ENCODE measurements at places on chromosomes 5 and 9.

DNA sequence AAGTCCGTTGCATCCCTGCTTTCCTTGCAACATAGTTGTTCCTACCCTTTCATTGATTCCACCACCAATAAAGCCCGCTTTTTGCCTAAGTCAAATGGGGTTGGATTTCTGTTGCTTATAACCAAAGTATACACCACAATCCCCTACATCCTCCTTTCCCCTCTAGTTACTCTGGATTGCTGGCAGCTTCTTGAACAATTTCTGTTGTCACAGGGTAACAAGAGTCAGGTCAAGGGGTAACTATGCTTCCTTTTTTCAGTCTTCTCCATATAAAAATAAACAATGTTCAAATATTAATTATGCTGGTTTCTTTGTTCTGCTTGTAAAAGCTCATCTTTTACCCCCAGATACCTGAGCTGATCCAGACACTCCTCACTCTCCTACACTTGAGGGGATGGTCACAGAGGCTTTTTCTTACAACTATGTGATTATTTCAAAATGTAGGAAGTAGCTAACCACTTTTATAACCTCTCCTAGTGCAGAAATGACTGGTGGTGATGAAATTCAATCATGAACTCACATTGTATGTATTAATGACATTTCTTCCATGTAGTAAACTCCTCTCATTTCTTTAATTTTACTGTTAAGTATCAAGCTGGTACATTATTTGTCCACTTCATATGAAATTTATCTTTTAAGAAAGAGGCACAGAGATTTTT is 136.5 kb downstream of the SNX18 start:
- no peak for DNase-seq

GRCh38 chr9:99962680-99963261 is 56.3 kb downstream of the STX17 start:
- no peak for DNase-seq

- DNase-seq = no peak
Measured at GRCh38 chr5:17604951-17605350, 968 bp downstream of the TAF11L11 start.

GRCh38 chr9:14312719-14313377 is 1.1 kb downstream of the NFIB start:
- DNase-seq = no peak

DNA sequence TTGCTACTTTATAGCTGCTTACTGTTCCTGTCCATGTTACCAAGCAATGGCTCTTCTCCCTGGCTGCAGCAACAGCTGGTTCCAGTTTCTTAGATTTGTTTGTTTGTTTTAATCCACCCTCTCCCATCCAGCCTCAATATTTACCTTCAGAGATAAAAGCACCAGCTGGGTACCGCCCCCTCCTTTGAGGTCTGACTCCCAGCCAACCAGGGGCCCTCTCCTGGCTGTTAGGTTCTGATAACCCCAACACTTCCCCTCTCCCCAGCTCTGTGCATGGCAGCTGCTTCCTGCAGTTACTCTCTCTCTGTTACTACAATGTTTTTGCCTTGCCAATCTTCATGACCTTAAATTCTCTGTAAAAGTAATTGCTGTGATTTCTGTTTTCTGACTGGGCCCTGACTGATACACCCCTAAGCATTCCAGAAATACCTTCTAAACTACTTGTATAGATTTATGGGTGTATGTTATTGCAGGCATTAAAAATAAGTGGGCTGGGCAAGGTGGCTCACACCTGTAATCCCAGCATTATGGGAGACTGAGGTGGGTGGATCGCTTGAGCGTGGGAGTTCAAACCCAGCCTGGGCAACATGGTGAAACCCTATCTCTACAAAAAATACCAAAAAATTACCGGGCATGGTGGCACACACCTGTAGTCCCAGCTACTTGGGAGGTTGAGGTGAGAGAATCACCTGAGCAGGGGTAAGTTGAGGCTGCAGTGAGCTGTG is 2.6 kb upstream of the GCNT1 start:
- no peak for DNase-seq

DNA sequence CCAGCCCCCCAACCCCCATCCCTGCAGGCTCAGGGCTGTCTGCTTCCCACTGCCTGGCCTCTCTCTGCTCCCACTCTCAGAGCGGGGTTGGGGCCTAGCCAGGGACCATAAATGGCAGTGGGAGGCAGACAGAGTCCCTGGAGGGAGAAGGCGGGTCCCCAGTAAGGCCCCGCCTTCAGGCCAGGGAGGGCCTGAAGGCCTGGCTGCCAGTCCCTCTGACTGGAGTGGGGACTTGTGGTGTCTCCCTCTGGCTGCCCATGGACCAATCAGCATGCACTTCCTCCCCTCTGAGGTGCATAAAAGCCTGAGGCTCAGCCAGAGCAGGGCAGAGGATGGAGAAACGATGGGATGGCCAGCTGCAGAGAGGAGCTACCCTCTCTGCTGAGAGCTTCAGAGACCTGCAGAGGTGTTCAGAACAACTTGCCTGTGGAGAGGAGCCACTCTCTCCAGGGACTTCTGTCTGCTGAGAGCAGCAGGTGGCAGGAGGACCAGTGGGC is 2.7 kb upstream of the BTNL9 start:
- DNase-seq = no peak

- DNase-seq = no peak
Measured at GRCh38 chr5:132895719-132896305, 22.3 kb downstream of the LEAP2 start.

- DNase-seq = no peak
Measured at GRCh38 chr5:160289356-160289651, 23.1 kb downstream of the CCNJL start.

DNA sequence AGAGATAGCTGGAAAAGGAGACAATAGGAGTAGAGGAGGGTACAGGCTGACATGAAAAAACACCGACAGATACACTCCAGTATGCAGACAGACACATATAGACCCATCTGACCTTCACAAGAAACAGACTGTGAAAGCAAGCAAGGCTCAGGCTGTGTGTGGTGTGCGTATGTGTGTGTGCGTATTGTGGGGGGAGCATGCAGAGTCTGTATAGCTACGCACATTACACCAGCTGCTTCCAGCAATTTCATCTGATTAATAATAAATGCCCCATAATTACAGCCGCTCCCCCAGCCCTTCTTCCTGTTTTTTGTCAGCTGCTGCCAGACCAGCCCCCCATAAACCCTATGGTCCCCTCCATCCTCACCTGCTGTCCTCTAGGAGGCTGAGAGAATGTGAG is 6.7 kb downstream of the CNTFR start:
- DNase-seq = no peak

GRCh38 chr9:85115473-85115872 is 445.9 kb downstream of the NTRK2 start:
- DNase-seq = no peak

- no peak for DNase-seq
Measured at GRCh38 chr9:22423566-22423965, 23.1 kb upstream of the DMRTA1 start.

DNA sequence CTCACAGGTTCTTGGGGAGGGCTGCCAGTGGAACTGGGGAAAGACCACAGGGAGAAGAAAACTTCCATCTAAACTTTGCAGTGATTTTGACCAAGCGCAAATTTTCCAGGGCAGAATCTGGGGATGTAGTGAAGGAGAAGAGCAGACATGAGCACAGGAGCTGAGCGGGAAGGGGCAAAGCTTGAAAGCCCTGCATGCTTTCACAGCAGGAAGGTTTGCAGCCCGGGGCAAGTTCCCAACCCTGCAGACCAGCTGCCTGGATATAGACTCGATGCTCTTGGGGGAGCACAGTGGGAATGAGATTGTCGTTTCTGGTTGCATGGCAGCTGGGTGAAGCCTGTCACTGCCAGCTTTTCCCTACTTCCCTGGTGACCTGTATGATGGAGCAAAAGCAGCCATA is 276.8 kb upstream of the RORB start:
- no peak for DNase-seq

DNA sequence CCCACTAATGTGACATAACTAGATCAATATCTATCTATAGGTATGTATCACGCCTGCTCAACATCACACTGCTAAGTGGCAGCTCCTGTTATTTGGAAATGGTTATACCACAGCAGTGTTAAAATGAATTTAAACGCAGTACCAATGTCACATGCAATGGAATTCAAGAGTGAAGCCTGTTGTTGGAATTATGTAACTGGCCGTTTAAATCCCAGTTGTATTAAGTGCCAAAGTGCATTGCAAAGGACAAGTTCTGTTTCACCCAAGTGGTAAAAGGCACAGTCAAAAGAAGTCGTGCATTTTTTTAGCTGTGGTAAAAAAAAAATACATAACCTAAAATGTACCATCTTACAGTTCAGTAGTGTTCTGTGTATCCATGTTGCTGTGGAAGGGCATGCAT is 4.3 kb downstream of the NTRK2 start:
- DNase-seq = no peak

DNA sequence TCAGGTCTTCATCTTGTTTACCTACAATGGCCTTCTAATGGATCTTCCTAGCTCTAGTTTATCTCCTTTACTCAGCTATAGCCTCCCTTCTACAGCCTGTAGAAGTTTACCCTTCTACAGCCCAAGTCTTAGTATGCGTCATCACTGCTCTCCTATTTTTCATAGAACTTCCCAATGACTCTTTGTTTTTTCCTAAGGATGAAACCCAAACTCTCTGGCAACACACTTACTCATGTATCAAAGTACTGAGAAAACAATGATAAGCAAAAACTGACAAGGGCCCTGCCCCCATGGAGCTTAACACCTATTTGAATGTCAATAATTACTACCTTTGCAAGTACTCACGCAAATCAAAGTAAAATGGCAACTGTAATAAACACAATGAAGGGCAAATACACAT is 33.7 kb downstream of the LEAP2 start:
- no peak for DNase-seq

DNA sequence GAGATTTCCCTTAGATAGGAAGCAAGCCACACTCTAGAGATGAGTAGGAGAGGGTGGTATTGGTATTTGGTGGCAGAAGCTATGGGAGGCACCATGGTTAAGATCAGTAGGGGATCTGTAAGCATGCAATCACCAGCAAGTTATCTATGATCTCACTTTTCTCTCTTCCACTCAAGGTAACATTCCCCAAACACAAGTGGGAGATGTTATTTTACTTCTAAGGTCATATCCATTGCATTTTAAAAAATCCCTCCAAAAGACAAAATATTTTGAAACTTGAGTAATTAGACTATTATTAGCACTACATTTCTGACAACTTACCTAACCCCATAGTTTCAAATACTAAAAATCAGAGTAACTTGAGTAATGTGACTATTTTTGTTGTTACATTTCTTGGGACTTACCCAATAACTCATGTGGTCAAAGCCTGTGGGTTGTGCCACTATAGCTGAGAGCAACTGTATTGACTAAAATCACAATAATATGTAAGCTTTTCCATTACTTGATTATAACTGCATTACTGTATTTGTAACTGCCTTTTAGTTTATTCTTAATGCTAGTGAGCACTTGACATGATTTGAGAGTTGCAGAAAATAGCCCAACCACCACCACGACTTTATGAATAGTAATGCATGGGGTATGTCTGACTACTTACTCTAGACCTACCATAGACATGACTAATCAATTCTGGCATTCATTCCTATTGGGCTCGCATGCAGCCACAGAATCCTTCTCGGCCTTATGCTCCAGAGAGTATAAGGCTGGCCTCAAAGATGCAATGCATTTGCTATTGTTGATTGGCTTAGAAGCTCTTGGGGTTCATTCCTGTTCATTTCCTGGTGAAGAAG is 264.7 kb downstream of the TRIM32 start:
- DNase-seq = no peak

- DNase-seq = no peak
Measured at GRCh38 chr9:107732781-107733522, 243.4 kb upstream of the KLF4 start.

- DNase-seq = no peak
Measured at GRCh38 chr9:30015073-30015472, 2369.4 kb upstream of the ACO1 start.

- no peak for DNase-seq
Measured at GRCh38 chr5:37248421-37248969, 681 bp downstream of the CPLANE1 start.

- DNase-seq = no peak
Measured at GRCh38 chr9:135606885-135607259, 32.5 kb downstream of the GLT6D1 start.

DNA sequence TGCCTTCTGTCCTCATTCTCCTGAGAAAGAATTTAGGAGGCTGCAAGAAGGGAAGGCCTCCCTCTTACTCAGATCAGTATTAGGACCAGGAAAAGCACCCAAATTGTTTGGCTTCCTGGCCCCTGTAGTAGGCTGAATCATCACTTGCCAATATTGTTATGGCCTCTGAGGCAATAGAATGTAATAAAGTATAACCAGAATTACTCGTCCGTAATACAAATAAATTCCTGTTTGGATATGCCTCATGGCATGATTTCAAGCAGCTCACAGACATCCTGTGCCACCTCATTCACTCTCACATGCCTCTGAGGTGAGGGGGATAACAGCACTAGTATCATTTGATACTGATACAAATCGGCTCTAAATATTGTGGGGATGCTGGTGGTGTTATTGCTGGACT is 427.3 kb downstream of the ISL1 start:
- no peak for DNase-seq

DNA sequence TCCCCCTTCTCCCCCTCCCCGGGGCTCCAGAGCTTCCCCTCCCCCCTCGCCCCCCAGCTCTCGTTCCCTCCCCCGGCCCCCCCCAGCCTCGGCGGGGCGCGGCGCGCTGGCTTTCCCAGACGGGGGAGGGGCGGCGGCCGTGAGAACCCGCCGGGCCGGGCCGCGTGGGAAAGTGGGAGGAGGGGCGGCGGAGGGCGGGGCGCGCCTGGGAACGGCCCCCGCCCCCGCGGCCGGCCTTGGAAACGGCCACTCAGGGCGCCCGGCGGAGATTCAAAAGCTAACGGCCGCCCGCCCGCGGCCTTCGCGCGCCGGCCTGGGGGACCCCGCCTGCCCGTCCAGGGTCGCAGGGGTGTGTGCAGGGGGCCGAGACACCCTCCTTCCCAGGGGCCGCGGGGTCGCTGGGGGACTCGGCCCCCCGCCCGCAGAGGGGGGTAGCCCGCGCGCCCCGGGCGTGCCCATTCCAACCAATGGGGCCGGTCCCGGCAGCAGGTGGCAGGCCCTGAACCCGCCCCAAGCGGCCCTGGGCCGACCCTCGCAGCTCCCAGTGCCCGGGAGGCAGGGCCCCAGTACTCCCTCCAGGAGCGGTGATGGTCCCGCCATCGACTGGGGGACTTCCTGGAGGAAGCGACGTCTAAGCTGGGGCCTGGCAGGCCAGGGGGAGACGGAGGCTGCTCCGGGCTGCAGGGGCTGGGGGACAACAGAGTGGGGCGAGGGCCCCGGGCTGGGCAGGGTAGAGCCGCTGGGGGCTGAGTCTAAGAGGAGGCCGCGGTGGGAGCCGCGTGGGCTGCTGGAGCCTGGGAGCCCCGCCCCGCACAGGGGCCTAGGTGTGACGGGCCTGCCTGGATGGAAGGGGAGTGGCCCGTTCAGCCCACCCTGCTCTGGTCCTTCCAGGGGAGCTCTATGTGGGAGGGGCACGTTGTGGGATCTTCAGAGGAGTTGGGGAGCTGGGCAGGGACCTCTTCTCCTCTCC is 14.2 kb upstream of the NRARP start:
- no peak for DNase-seq

GRCh38 chr9:136392538-136393449 is 7.2 kb downstream of the SNAPC4 start:
- no peak for DNase-seq

DNA sequence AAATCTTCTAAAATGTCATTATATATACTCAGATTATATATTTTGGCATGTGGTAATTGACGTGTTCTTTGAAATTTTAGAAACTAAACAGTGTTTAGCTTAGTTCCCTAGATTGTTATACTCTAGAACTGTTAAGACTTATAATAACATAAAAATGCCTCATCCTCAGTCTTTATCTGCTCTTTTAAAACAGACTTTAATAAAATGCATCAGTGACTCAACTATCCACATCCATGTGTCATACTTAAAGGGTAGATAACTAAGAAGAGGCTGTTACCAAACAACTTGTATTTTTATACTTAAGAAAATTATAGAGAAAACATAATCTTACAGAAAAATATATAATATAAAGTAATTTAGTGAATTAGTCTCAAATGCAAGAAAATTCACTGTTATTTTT is 15.2 kb downstream of the NFIL3 start:
- no peak for DNase-seq
